ENCODE measurements at places on chromosomes 4 and X.

- DNase-seq, result no peak
Observed at GRCh38 chrX:68234171-68234910, 199.0 kb downstream of the OPHN1 start.

GRCh38 chr4:68267433-68267944, 22.0 kb upstream of the TMPRSS11B start:
- no peak for DNase-seq

- no peak for DNase-seq
Observed at GRCh38 chr4:153645183-153645582, 38.9 kb upstream of the TLR2 start.

DNA sequence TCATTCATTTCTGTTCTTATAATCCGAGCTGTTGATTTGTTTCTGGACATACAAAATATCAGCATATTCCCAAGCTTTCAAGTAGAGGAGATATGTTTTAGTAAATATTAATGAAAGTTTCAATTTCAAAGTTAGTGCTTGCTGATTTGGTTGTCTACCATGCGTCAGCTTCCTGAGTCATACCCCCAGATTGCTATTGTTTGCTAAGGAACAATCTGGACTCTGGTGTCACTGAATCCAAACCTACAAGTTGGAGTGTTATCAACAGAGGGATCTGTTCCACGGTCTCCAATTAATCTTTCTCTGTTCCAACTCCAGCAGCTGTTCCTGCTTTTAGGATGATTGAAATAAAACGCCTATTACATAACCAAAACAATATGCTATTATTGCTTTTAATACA, 96.1 kb upstream of the FAM9A start:
- no peak for DNase-seq

- no peak for DNase-seq
Observed at GRCh38 chr4:47010912-47011446, 17.6 kb upstream of the GABRA4 start.

DNA sequence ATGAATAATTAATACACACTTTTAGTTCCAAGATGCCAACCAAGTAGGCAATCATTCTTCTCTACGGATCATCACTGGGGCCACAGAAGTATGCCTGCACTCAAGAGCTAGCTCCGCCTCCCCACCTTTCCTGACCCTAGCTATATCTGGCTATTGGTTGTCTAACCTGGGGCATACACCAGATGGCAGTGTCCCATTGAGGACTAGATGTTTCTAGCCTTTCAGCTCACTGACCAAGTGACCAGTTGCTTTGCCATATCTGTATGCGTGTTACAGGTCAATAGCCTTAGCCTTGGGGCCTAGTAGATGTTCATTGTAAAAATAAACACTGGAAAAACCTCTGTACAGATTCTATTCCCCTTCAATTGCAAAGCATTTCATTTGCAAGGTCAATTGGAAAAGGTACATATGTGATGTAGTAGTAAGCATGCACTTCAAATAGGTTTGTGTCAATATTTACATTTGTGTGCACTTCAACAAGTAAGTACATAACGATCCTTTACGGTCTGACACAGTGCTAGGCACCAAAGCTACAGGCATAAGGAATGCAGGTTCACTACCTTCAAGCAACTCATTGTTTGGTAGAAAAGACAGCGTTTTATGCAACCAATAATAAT, 521.7 kb downstream of the PPARGC1A start:
- no peak for DNase-seq

- DNase-seq, result no peak
Observed at GRCh38 chrX:105658136-105658535, 164.2 kb upstream of the NRK start.

DNA sequence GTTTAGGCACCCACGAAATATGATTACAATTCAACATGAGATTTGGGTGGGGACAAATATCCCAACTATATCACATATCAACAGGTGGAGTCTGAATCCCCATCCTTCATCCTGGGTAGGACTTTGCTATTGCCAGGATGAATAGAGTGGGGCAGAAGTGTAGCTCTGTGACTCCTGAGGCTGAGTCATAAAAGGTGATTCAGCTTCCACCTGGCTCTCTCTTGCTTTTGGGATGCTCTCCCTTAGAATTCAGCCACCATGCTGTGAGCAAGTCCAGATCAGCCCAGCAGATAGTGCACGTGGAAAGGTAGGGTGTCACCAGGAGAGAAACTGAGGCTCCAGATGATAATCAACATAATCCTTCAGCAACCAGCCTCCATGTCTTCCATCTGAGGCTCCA, 193.8 kb upstream of the BCOR start:
- no peak for DNase-seq
